ENCODE measurements at places on chromosomes 11 and 22.

GRCh38 chr11:16773981-16774935, 35.8 kb downstream of the C11orf58 start:
- DNase-seq = no peak

DNA sequence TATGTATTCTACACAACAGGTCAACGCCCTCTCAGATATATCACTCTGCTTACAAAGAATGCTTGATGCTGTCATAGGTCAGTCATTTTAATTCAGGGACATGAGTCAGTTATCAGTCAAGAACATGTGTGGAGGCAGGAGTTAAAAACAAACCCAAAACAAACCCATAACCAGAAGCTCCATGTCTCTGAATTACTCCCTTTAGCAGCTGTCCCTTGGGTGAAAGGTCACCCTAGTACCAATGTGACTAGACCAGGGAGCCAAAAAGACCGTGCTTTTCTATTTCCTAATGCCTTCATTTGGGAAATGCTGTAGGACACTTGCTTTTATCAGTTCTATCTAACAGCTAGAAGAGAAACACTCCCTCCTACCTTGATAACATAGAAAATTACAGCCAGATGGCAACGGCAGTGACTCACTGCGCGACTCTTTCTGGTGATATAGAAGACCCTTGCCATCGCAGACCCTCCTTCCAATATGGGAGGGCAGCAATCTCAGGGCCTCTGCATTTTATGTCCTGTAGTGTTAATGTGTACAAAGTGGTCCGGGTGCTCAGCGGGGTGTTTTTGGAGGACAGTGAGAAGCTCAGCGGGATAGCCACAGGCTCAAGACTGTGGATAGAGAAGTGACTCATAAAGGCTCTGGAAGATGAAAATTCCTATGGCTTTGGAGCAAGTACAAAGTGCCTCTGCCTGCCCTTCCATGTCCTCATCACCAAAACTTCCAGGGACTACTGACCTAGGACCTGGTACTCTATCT, 24.8 kb downstream of the APOL5 start:
- DNase-seq = no peak

DNA sequence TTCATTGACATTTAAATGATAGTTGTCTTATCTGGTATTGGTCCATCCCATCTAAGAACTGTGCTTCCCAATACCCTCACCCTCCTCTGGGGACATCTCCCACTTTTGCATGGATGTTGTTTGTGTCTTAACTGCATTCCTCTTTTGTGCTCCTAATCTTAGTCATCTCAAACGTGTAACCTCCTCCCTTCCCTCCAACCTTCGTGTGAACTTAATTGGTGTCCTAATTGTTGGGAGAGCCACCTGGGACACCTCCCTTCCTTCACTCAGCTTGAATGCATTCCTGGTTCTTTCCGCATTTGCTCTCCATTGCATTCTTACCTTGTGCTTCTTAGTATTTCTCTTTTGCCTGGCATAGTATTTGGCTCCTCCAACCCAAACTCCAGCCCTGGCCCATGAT, 9.8 kb upstream of the ELMOD1 start:
- DNase-seq = no peak

- no peak for DNase-seq
These were observed 2.2 kb upstream of the RPS6KA4 start for GRCh38 chr11:64356498-64357411.

DNA sequence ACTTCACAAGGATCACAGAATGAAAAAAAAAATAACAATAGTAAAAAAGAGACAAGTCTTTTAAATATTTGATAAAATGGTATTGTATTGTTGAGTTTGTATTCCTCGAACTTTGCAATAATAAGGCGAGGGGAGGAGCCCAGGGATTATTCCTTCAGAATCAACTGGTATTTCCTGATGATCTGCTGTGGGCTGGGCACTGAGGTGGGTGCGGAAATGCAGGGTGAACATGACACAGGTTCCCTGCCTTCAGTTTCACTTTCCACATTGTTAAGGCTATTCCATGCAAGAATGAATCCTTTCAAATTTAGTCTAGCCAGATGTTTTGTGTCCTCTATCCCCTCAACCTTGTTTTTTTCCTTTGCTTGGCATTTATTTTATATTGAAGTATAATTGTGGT, 2.1 kb upstream of the EIF3M start:
- DNase-seq = no peak

- DNase-seq = no peak
These were observed 672 bp downstream of the RTL6 start for GRCh38 chr22:44497218-44497904.

GRCh38 chr11:99154277-99154676, 133.5 kb downstream of the CNTN5 start:
- no peak for DNase-seq

GRCh38 chr22:17346578-17346977, 22.7 kb upstream of the CECR2 start:
- no peak for DNase-seq

GRCh38 chr11:83033972-83034672, 37.6 kb downstream of the RAB30 start:
- no peak for DNase-seq

Data from stimulated activated CD4-positive, alpha-beta T cell treated with anti-CD3 and anti-CD28 coated beads, TNF-alpha, amount 100 ng/mL, for 48 hours (primary cell).